Stimulated activated CD8-positive, alpha-beta memory T cell treated with anti-CD3 and anti-CD28 coated beads, Interleukin-12 subunit alpha, Interleukin-12 subunit beta, amount 100 ng/mL, for 1 hour (primary cell): ENCODE measurements at places on chromosomes 16 and 17.

DNA sequence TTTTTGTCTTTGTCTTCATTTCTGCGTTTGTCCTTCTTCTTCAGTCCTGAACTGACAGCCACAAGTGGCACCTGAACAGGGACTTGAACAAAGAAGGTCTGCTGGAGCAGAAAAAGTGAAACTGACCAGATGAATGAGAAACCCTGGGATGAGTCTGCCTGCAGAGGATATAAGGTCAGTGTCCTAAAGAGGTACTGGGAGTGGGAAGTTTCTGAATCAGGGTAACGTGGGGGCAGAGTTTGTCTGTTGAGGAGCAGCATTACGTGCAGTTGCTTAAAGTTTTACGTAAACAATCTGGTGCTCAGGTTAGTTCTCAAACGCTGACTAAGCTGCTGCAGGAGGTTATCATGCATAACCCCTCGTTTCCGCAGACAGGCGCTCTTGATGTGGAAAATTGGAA, 2057.6 kb downstream of the TP53TG3F start:
- DNase-seq = no peak

- DNase-seq = no peak
Measured at GRCh38 chr17:66290101-66290722, 12.2 kb upstream of the PRKCA start.

DNA sequence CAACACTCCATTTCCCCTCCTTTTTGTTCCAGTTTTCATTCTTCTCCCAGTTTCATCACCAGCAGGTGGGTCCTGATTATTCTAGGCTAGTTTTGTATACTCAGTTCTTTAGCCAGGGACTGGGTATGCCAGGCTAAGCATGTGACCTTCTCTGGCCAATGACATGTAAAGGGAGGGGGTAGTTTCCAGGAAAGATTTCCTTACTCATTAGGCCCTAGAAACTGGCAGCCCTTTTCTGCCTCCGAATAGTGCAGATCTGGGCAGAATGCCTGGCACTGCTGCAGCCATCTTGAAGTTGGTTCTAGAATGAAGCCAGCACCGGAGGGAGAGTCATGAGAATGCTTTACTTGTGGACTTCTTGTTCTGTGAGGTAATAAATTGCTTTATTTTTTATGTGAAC, 126.9 kb upstream of the AXIN2 start:
- DNase-seq = no peak

- DNase-seq = no peak
Measured at GRCh38 chr17:67652433-67652832, 65.3 kb upstream of the NOL11 start.

DNA sequence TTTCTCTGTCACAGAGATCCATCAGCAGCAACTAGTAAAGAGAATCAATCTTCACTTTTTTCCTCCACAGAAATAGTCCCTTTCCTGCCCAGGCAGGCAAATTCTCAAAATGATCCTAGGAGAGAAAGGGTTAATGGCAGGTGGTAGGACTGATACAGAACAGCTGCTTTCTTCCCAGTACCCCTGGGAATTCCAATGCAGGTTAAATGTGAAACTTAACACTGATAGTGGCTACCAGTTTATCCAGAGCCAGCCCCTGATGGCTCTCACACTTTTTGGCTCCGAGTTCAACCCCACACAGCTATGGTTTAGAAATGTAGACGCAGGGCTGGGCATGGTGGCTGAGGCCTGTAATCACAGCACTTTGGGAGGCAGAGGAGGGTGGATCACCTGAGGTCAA, 22.2 kb downstream of the MARVELD3 start:
- DNase-seq = no peak

DNA sequence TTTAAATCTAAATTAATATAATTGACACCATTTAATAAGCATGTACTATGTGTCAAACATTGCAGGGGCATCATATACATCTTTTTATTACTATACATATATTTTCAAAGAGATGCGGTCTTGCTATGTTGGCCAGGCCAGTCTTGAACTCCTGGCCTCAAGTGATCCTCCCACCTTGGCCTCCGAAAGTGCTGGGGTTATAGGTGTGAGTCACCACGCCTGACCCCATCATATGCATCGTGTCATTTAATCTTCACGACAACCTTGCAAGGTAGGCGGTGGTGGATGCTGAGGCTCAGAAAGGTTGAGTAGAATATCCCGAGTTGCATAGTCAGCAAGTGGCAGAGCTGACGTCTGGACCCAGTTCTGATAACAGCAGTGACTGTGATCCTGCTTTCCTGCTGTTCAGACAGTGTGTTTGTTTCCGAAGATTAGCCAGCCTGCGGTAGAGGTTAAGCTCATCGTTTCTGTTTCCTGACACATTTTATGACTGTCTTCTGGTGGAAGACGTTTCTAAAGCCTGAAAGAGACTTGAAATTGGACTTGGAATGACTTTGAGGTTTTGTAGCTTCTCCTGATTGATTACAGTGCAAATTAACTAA, 316.6 kb downstream of the SNX29 start:
- no peak for DNase-seq

DNA sequence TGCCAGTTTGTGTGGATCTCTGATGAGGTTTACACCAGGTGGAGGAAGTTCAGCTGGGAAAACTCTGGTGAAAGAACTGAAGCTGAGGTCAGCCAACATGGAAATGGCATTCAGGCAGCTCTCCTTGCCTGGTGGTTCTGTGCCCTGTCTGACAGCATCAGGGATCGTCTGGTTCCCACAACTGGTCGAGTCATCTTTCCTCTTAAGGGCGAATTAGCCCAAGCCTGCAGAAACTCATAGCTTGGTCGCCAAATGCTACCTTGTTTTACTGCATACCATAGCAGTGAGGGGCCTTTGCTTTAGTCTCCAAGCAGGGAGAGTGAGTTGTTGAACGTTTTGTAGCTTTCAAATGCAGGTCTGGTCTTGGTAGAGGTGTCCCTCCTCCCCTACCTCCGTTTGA, 7.2 kb downstream of the PLCG2 start:
- no peak for DNase-seq

DNA sequence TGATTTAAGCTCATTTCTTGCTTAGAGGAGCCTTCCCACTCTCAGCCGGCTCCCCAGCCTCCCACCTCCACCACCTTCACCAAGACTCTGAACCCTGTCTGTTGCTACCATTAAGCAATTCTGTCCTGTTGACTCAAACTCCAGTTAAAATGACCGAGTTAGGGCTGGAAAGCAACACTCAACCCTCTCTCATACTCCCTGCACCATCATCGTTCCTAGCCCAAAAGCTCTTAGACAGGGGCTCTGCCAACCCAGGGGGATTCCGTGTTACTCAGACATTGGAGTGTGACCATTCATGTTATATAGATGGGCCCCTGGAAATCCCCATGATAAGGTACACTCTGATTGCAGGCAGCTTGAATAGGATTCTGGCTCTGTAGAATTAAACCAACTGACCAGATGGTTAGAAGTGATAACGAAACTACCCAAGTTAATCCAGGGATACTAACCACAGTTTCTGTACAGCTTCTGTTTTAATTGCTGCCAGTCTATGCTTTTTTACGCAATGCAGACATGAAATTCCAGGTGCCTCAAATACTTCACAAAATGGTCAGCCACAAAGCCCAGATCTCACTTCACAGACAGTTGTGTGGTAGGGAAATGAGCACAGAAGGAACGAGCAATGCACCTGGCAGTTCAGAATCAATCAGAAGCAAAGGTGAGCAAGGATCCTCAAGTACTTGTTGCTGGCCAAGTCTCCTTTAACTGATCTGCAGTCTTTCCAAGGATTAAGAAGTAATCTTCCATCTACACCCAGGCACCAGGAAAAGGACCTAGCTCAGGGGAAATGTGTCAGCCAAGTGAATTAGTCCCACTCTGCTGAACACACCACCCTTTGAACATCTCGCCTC, 2.1 kb downstream of the SSTR2 start:
- DNase-seq = no peak

- DNase-seq = no peak
Measured at GRCh38 chr17:65362826-65363225, 198.6 kb downstream of the AXIN2 start.

- DNase-seq = no peak
Measured at GRCh38 chr17:78608122-78608803, 31.1 kb upstream of the DNAH17 start.

GRCh38 chr17:29066606-29067005, 23.7 kb downstream of the PIPOX start:
- no peak for DNase-seq

DNA sequence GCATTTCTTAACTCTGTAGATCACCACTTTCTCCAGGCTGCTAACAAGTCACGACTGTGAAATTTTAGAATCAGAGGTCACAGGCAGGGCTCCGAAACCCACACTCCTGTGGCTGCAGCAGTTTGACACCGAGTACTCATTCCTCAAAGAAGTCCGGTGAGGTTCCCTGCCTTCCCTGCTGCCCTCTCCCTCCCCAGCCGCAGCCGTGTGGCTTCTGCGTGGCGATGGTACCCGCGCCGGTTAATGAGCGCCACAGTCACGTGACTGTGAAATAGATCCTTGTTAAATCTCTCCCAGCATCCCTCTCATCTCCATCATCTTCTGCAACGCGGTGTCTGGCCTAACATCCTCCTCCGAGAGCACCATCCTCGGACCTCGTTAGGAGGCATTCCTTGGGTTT, 65.2 kb upstream of the ENDOV start:
- no peak for DNase-seq

- DNase-seq = no peak
Measured at GRCh38 chr17:31394544-31394943, 3.1 kb downstream of the RAB11FIP4 start.

DNA sequence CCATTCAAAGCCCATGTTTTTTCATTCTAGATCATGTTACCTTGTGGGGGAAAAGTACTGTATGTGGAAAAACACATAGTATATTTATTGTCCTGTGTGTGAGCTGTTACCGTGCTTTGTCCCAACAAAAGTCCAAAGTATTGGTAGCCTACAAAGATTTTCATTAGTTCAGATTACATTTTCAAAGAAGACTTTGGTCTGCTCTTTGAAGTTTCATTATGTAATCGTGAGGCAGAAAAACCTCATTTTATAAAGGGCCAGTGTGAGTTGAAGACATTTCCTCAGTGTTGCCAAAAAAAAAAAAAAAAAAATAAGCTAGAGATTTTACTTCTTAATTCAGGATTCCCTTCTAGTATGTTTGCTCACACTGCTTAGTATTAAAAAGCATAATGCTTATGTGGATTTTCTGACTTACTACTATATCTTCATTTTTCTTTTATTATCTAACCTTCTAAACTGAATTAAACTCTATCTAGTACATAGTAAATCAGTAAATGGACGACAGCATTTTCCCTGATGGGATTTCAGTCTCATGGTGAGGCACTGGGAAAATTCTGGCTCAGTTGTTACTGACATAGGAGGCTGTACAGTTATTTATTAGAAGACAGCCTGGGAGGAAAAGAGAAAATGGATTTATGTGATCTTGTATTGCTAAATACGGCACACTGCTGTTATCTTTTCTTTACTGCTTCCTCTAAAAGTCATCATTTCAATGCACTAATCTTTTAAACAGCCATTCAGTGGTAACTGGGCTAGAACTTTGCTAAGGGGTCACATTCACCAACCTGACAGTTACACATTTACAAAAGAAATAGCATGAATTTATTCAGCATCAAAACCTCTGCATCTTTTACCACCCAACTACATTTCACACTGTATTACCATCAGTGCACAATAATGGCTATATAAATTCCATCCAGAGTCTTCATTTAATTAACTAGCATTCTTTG, 100.6 kb downstream of the STXBP4 start:
- no peak for DNase-seq

- DNase-seq = no peak
Measured at GRCh38 chr16:9039210-9039609, 52.2 kb upstream of the HAPSTR1 start.

DNA sequence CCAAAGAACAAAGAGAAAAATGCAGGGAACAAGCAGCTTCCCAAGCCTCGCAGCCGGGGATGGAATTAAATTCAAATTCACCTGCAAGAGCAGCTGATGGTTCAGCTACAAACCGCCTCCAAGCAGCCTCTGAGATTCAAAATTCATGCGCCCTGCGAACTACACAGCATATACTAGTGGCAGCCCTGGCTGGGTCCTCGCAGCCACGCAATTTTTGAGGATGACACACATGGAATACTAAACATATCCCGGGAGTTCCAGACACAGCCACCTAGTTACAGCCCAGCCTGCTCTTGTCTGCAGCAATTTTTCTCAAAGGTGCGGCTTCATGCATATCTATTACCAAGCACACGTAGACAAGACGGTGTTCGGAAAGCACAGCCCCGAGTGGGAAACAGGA, 35.9 kb upstream of the KIFC3 start:
- no peak for DNase-seq

DNA sequence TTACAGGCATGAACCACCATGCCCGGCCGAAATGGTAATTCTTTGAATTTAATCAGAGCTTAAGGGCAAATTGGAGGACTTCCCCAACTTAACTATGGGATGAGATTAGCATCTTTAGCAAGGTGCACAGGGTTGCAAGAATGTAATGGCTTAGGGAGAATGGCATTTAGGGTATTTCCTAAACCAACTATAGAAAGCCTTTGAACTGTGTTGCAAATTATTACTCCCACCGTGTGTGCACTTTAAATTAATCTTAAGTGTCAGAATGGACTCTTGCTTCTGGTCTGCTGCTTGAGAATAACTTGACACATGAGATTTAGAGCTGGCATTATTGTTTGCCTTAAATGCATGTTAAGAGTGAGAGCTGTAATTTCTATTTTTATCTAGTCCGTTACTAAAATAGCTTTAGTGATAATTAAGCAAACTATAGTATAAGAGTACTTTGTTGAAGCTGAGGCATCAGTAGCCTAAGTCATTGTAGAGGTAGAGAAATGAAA, 59.8 kb downstream of the TUBD1 start:
- no peak for DNase-seq

- no peak for DNase-seq
Measured at GRCh38 chr16:12881740-12882139, 19.7 kb upstream of the SHISA9 start.

DNA sequence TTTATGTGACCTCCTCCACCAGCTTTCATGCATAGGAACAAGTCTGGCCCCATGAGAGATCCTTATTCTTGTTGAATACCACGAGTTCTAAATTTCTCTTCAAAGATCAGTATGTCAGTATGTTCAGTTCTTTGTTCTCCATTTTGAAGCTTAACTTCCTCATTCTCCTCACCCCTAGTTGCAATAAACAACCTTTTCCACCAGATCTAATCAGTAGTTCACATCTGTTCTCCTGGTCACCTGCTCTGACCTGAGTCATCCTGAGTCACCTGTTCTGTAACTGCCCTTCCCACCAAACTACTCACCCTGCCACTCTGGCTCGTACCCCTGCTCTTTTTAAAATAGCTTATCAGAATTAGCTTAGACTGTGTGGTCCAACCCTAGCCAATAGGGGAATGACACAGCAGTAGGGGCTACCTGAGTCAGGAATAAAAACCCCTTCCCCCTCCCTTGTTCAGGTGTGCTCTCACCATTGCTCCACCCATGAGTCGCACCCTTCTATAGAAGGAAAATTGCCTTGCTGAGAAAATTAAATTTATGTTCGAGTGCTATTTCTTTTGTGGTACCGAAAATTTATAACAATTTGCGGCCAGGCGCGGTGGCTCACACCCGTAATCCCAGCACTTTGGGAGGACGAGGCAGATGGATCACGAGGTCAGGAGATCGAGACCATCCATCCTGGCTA, 94.6 kb downstream of the EMP2 start:
- DNase-seq = no peak

DNA sequence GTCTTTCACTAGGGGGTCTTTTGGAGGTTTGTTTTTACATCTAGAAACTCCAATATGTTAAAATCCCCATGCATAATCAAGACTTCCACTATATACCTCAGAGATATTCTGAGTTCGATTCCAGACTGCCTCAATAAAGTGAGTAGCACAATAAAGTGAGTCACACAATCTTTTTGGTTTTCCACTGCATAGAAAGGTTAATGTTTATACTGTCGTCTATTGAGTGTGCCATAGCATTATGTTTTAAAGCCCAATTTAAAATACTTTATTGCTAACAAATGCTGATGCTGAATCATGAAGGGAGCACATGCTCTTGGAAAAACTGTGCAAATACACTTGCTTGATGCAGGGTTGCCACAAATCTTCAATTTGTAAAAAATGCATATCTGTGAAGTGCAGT, 227.5 kb upstream of the ZFHX3 start:
- DNase-seq = no peak
